ENCODE measurements at places on chromosomes 5 and 9. TPM values are rescaled to one million over a fixed set of nuclear protein-coding genes. Genes with fewer than 3 reads are reported as not detected.

The CEMIP2 gene
- total RNA-seq = 11.2 TPM

The TRIM36 gene
- total RNA-seq = 0.75 TPM

The PCAT7 gene
- 0.08 TPM for total RNA-seq

The ZNF454 gene
- total RNA-seq = 1.7 TPM

The CKMT2 gene
- 1,231 TPM for total RNA-seq

The PCDHGC3 gene
- total RNA-seq = 16.9 TPM

The FBP1 gene
- total RNA-seq = 0.92 TPM

The PIP5K1B gene
- 27.1 TPM for total RNA-seq

The RASGEF1C gene
- 0.40 TPM for total RNA-seq

The C5orf34 gene
- 0.22 TPM for total RNA-seq

The WHRN gene
- 0.35 TPM for total RNA-seq

The CDH6 gene
- 4.0 TPM for total RNA-seq

The KDM3B gene
- total RNA-seq = 48.5 TPM

The GAS1 gene
- total RNA-seq = 9.0 TPM

The FRRS1L gene
- 0.81 TPM for total RNA-seq

The FAM153A gene
- 9.3 TPM for total RNA-seq

The CCDC192 gene
- not detected for total RNA-seq

The GPR150 gene
- total RNA-seq = not detected

The GPRIN1 gene
- 0.48 TPM for total RNA-seq

The INSYN2B gene
- total RNA-seq = not detected

The SOHLH1 gene
- total RNA-seq = not detected

The UNC13B gene
- 24.7 TPM for total RNA-seq

The LTC4S gene
- total RNA-seq = 12.8 TPM

The ARSI gene
- 0.38 TPM for total RNA-seq

The ZDHHC11B gene
- total RNA-seq = 5.5 TPM

The POU5F2 gene
- 0.73 TPM for total RNA-seq

The NUP188 gene
- 36.3 TPM for total RNA-seq

The IFT74 gene
- 8.7 TPM for total RNA-seq

The IFNA21 gene
- not detected for total RNA-seq

The RABEPK gene
- 9.4 TPM for total RNA-seq

The AKNA gene
- total RNA-seq = 4.5 TPM

The GDNF gene
- 0.30 TPM for total RNA-seq

The RMRP gene
- total RNA-seq = 10,677 TPM

The ARL14EPL gene
- not detected for total RNA-seq

The PCDHGB4 gene
- total RNA-seq = 12.5 TPM

The IFNB1 gene
- total RNA-seq = not detected

The PCDHGA7 gene
- 11.8 TPM for total RNA-seq

The DIPK1B gene
- total RNA-seq = 28.3 TPM

The TRIM52 gene
- 9.1 TPM for total RNA-seq

The FAM81B gene
- not detected for total RNA-seq

The PTGDS gene
- 1,323 TPM for total RNA-seq

The SHISAL2B gene
- total RNA-seq = not detected

The TLE1 gene
- 9.8 TPM for total RNA-seq

The CSF2 gene
- total RNA-seq = not detected

The NUTM2F gene
- not detected for total RNA-seq

The USP20 gene
- total RNA-seq = 16.0 TPM

The DPYSL3 gene
- total RNA-seq = 51.1 TPM

The PCDHA7 gene
- total RNA-seq = not detected

The SLC9A3 gene
- total RNA-seq = 1.0 TPM

The FCN1 gene
- total RNA-seq = 5.3 TPM

The OTP gene
- total RNA-seq = not detected

The CNTNAP3B gene
- 1.2 TPM for total RNA-seq

The ADAMTS16 gene
- not detected for total RNA-seq

The FOXD4L4 gene
- not detected for total RNA-seq

The SCGB3A2 gene
- total RNA-seq = not detected

Data from cardiac septum (tissue), 1 donor.